Activated CD4-positive, alpha-beta T cell treated with anti-CD3 and anti-CD28 coated beads for 36 hours (primary cell): ENCODE measurements at places on chromosomes 7 and 10.

- no peak for DNase-seq
Measured at GRCh38 chr7:157499835-157500153, 163.0 kb downstream of the DNAJB6 start.

DNA sequence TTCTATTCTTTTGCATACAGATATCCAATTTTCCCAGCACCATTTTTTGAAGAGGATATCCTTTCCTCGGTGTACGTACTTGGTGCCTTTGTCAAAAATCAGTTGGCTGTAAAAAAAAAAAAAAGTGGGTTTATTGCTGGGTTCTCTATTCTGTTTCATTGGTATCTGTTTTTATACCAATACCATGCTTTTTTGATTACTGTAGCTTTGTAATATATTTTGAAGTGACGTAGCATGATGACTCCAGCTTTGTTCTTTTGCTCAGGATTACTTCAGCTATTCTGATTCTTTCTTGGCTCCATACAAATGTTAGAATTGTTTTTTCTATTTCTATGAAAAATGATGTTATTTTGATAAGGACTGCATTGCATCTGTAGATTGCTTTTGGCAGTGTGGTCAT, 165.5 kb downstream of the MLLT10 start:
- DNase-seq: no peak

DNA sequence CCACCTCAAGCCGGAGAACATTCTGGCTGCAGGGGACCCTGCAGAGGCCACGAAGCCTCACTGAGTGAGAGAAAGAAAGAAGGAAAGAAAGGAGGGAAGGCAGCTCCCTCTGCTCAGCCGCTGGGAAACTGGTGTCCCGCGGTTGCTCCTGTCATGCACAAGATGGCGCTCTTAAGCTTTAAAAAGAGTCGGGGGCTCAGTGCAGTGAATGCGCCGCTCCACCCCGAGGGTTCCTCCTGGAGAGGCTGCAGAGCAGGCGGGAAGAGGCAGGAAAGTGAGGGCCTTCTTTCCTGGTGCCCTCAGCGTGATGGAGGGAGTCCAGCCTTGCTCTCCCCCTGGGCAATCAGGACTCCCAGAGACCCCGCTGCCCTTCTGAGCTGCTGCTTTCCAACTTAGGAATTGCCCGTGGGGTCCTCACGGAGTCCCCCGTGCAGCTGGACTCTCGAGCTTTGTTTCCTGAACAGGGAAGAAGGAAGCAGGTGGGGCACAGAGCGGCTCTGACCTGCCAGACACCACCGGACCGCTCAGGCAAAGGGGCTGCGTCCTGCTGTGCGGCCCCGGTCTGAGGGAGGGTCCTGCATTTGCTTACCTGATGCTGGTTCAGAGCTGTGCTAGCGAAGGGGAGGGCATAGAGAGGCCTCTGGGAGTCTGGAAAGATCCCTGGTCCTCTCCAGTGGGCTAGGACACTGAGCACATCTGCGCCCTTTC, 141.9 kb upstream of the MKI67 start:
- DNase-seq: peak; percentile 48

DNA sequence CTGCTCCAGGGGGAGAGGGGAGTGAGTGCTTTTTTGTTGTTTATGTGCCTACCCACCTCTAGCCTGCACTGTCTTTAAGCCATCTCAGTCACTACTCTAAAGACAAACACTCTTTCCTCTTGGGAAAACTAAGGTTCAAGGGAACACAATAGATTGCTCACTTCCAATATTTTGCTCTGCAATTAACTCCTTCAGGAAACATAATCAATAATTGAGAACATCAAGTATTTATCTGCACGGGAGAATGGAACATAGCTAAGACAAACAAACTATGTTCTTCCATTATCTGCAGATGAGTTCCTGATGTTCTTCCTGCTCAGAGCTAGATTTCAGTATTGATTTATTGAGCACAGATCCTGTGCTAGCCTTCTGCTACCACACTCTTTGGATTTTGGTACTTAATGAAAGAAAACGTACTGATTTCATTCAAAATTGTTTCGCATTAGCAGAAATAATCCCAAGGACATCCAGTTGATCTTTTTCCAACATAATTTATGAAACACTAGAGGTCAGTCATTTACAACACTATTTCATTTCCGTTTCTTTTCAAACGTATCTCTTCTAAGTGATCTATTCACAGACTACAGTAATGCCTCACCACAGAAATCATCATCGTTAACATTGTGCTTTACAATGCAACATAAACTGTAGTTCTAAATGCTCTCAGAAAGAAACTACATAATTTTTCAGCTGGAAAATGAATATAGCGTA, 8.3 kb downstream of the NEBL start:
- no peak for DNase-seq

- no peak for DNase-seq
Measured at GRCh38 chr10:52318822-52319464, 4.9 kb downstream of the DKK1 start.
